Activated CD4-positive, alpha-beta T cell treated with anti-CD3 and anti-CD28 coated beads, Interleukin-2, amount 50 U/mL, for 48 hours (primary cell): ENCODE measurements at places on chromosomes 1 and 21.

- peak; percentile 54 for DNase-seq
Measured at GRCh38 chr1:67342076-67342890, 34.6 kb downstream of the IL12RB2 start.

- DNase-seq: no peak
Measured at GRCh38 chr1:93818570-93818959, 60.4 kb downstream of the DNTTIP2 start.

- DNase-seq: no peak
Measured at GRCh38 chr1:233868461-233868860, 36.0 kb upstream of the SLC35F3 start.

GRCh38 chr1:58883888-58884482 lies 100.1 kb upstream of the JUN start:
- no peak for DNase-seq

GRCh38 chr1:63248216-63248615 lies 74.2 kb upstream of the FOXD3 start:
- DNase-seq: no peak

- peak; percentile 24 for DNase-seq
Measured at GRCh38 chr1:10965546-10966226, 46.8 kb upstream of the TARDBP start.

DNA sequence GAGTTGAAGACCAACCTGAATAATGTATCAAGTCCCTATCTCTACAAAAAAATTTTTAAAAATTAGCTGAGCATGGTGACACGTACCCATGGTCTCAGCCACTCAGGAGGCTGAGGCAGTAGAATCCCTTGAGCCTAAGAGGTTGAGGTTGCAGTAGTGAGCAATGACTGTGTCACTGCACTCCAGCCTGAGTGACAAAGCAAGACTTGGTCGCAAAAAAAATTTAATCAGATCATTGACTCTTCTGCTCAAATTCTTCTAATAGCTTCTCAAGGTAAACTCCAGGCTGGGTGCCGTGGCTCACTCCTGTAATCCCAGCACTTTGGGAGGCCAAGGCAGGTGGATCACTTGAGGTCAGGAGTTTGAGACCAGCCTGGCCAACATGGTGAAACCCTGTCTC lies 85.9 kb upstream of the PUM1 start:
- no peak for DNase-seq

GRCh38 chr1:233256789-233257188 lies 38.7 kb downstream of the PCNX2 start:
- no peak for DNase-seq

GRCh38 chr1:21307210-21307609 lies 16.9 kb upstream of the ECE1 start:
- no peak for DNase-seq

DNA sequence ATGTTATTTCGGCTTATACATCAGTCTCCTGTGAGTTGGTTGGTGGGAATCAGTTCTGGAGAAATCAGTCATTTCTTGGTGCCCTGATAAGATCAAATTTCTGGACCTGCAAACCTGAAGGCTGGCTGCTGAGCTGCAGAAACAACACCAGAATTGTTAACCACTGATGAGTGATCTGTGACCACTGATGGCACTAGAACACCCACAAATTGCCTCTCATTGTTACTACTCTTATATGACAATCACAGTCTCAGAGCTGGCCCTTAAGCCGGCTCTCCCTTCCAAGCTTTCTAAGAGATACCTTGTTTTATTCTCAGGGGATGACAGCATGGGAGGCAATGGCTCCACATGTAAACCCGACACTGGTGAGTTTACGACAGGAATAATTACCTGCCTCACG lies 1.9 kb downstream of the C1orf162 start:
- peak; percentile 54 for DNase-seq

- no peak for DNase-seq
Measured at GRCh38 chr1:165289556-165289955, 67.0 kb downstream of the LMX1A start.

GRCh38 chr1:246280551-246280950 lies 226.5 kb downstream of the SMYD3 start:
- no peak for DNase-seq
